ENCODE measurements at places on chromosomes 7 and 10.

DNA sequence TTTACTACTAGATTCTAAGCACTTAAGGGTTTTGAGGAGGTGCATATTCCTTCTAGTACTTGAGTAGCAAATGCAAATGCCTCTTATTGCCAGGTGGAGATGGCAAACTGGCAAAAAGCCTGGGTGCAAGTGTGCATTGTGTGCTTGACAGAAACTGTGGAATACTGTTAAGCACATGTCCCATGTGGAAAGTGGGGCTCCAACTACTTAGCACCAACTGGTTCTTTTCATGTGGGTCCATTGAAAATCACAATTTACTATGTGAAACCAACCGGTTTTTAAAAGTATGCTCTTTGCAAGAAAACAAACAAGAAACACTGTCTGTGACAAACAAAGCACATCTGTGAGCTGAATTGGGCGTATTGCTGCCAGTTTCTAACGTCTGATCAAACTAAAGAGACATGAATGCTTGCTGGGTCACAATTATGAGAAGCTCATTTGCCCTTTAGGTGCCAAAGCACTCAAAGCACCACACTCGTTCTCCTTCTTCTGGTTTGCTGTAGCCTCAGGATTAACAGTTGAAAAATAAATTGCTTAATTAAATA lies 197.4 kb downstream of the SEMA3E start:
- DNase-seq = no peak

DNA sequence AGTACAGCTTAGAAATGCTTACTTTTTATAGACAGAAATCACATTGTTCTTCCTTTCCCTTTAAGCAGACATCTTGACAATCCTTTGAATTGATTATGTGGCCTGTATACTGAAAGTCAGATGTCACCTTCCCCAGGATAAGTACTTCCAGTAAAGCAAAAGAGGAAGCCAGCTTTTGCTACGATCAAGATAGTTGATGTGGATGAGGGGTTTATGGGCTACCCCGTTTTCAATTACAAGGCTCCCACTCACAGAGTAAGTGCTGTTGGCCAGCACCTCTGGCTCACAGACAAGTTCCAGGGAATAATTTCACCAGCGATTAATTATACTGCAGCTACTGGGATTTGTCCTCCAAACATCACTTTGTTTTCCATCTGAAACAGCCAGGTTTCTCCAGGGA lies 95.1 kb upstream of the SAMD8 start:
- DNase-seq = no peak

DNA sequence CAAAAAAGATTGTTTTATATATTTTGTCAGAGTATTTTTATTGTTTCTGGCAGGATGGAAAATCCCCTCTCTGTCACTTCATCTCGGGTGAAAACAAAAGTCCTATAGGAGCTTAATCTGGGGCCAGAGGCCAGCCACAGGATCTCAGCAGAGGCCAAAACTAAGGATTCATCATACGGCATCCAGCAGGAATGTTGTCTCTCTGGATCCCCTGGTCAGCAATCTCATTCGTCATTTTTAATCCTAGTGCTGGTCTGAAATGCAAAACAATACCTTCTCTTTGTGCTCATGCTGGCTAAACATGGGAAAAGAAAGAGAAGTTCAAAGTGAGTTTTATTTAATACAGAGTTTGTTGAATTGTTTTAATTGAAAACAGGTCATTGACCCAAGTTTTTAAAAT lies 482.5 kb upstream of the AUTS2 start:
- DNase-seq = peak; percentile 1

DNA sequence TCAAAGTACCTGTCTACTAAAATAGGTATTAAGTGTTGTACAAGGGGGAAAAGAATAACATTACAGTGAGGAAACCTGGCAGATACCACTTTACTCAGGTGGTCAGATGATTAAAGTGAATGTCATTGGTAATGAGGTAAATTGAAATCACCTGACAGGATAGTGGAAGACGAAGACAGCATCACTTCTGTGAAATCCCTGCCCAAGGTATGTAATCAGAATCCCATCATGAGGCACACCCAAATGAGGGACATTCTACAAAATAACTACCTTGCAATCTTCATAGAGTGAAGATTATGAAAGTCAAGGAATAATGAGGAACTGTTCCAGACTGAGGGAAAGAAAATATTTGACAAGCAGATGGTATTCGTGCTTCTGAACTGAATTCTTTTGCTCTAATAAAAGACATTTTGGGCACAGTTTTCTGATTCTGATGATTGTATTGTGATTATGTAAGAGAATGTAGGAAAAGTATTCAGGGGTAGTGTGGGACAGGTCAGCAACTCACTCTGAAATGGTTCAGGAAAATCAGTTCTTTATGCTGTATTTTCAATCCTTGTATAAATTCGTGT lies 33.3 kb upstream of the ARMS2 start:
- DNase-seq = peak; percentile 28

- DNase-seq = no peak
Observed at GRCh38 chr7:42029405-42029804, 207.6 kb downstream of the GLI3 start.

DNA sequence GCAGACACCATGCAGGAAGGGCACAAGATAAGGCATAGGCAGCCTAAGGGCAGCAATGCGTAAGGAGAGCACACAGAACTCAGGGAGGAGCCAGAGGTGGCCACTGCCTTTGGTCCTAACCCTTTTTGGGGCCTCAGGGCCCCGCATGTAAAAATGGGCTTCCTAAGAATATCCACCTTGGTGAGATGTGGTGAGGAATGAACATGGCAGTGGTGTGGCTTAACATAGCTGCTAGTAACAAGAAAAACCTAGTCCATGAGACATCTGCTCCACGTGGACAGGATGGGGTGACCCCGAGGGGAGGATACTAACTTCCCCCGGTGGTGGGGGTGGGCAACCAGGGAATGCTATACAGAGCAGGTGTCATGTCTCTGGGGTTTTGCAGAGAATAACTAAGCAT lies 18.0 kb downstream of the MAT1A start:
- no peak for DNase-seq

DNA sequence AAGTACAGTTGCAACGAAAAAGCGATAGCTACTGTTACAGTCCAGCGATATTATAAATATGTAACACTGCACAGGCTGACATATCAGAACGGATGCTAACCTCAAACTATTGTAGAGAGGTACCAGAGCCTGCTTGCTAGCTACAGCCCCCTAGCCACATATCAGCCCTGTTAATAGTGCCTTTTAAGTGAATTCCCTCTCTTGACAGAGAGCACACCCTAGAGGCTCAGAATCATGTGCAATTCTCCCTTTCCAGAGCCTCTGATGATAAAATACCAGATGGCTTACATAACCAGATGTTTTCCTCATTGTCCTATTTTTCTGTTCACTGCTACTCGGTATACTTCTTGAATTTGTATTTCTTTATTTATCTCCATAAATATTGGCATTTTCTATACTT lies 960.7 kb upstream of the CELF2 start:
- no peak for DNase-seq

DNA sequence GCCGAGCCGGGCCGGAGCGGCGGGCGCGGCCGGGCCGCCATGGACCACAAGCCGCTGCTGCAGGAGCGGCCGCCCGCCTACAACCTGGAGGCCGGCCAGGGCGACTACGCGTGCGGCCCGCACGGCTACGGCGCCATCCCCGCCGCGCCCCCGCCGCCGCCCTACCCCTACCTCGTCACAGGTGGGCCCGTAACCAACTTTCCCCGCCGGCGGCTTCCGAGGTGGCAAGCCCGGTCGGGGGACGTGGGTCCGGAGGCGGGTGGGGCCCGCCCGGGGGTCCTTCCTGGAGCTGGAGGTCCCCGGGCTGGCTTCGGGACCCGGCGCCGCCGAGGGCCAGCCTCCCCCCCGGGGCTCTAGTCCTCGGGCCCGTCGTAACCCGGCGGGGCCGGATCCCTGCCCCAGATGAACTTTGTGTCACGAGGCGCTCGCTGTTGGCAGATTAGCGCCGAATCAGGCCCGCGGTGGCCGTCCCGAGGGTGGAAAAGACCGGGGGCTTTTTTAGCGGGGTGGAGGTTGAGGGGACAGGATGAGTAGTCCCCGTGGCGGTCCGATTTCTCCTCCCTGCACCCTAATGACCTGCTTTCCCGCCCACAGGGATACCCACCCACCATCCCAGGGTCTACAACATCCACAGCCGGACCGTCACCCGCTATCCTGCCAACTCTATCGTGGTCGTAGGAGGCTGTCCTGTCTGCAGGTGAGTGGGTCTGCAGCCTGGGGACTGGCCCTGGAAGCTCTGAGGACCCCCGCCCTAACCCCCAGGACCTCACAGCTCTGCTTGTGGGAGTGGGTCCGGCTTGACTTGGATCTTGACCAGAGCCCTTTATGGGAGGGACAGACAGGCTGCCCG lies 496 bp downstream of the BRI3 start:
- DNase-seq = peak; percentile 56

- no peak for DNase-seq
Observed at GRCh38 chr10:34540492-34540891, 274.6 kb downstream of the PARD3 start.

DNA sequence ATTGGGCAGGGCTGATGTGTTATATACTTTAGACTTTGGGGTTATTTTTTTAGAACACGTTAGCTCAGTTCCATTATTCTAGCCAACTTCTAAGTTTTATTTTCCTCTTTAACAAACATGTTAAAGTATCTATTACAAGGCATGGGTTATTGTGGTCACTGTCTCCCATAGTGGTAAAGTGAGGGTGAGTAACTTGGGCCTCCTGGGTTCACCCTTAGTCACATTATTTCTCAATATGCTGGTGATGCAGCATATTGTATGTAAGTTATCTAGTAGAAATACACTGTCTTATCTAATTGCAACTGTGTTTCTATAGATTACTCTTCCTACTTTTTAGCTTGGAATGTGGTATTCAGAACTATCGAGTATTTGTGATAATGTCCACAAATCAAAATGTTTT lies 65.9 kb downstream of the BBS9 start:
- DNase-seq = peak; percentile 92

- DNase-seq = peak; percentile 23
Observed at GRCh38 chr7:133207687-133208086, 45.2 kb upstream of the EXOC4 start.

- DNase-seq = no peak
Observed at GRCh38 chr10:34698248-34698831, 116.8 kb downstream of the PARD3 start.

- DNase-seq = peak; percentile 77
Observed at GRCh38 chr10:137606-138005, 2.4 kb downstream of the ZMYND11 start.

DNA sequence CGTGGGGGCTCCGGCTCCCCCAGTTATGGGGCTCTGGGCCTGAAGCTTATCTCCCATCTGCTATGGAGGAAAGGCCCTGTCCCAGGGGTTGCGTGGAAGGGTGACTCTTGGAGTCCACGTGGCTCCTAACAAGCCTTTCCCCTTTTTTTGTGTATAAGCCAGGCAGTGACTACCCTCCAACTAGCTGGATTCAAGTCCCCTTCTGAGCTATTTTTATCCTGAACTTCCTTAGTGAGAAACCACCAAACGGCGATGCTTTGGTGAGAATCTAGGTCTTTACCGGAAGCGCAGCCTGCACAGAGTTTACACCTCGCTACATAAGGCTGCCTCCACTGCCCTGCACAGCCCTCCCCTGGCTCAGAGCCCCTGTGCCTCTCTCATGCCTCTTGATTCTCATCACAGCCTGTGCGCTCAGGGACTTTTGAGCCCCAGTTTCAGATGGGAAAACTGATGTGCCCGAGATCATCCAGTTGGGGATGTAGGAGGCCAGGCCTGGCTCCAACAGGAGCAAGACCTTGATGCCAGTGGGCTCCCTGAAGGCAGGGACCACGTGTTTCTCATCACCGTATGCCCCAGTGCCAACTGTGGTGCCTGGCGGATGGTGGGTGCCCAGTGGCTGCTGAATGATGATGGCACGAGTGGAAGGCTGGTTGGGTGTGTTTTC lies 102.3 kb upstream of the PPIF start:
- peak; percentile 52 for DNase-seq

DNA sequence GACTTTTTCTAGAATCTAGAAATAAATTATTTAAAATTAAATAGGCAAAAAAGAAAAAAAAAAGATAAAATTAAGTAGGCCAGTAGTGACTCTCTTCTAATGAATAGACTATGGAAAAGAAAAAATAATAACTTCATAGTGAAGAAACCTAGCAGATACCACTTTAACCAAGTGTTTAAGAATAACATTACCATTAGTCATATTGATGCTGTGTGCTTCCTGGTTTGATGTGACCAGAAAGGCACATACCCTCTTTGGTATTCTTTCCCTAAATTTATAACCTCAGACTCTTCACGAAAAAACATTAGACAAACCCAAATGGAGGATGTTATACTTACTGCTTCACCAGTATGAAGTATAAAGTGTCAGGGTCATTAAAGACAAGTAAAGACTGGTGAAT lies 42.6 kb downstream of the KIF20B start:
- DNase-seq = peak; percentile 29

GRCh38 chr7:32318300-32319011 lies 171.7 kb downstream of the LSM5 start:
- no peak for DNase-seq

- DNase-seq = no peak
Observed at GRCh38 chr7:89618274-89618673, 536.0 kb upstream of the STEAP1 start.

- DNase-seq = peak; percentile 46
Observed at GRCh38 chr10:102714621-102715455, at the start of gene SFXN2. TSS of gene SFXN2 (plus strand) at chr10:102714636. CDS start at chr10:102726637, 12,001 bp downstream.

GRCh38 chr7:110801502-110801901 lies 289.4 kb upstream of the LRRN3 start:
- DNase-seq = no peak

- no peak for DNase-seq
Observed at GRCh38 chr10:33820531-33820930, 486.1 kb upstream of the NRP1 start.

GRCh38 chr10:80924063-80924952 lies 386.6 kb downstream of the SH2D4B start:
- peak; percentile 52 for DNase-seq

- no peak for DNase-seq
Observed at GRCh38 chr7:132893560-132893959, 188.3 kb downstream of the CHCHD3 start.

- peak; percentile 49 for DNase-seq
Observed at GRCh38 chr7:73706126-73707044, 13.1 kb downstream of the STX1A start.

DNA sequence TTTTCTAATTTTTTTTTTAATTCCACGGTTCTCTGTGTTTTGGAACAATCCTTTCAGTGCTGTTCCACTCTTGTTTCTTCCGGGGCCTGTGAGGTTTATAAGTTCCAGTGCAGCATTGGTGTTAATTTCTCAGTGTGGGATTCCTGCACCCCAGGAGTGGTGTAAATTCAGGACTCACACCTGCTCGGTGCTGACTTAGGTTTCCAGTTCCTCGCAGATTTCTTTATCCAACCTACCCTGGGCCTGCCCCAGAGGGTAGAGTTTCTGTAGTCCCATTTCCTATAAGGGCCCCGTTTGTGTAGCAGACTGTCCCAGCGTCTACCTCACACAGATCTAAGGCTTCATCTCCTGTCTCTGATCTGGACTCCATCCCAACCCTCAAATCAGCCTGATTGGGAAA lies 27.4 kb upstream of the MET start:
- DNase-seq = no peak

- no peak for DNase-seq
Observed at GRCh38 chr10:78533776-78534175, 500.1 kb downstream of the RPS24 start.

DNA sequence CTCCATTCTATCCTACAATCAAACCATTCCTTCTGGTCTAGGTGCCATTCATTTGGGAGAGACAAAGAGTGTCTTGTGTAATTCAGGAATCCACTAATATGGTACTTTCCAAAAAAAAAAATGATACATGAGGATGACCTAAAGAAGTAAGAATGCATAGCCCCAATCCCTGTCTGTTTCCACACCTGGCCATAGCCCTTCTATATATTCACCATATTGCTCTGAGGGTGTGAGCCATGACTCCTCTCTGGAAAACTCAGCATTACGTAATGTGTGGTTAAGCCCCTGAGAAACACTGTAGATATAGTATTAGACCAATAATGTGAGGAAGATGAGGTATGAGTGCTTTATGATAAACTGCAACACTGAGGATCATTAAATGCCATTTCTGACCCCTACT lies 592.7 kb downstream of the INHBA start:
- peak; percentile 33 for DNase-seq
